ENCODE measurements at places on chromosomes 11 and 22. TPM values are rescaled to one million over a fixed set of nuclear protein-coding genes. Genes with fewer than 3 reads are reported as not detected.

GRCh38 chr11:78039919-78040671 lies 17.0 kb upstream of the KCTD14 start:
- DNase-seq, result peak; percentile 80
- peaks cover 21% of the 10 kb centered on the region for H3K4me1 ChIP-seq
- no peaks in the 10 kb centered on the region for H3K27me3 ChIP-seq
- H3K4me3 ChIP-seq, result no peak overlapping the region
- no peaks in the 10 kb centered on the region for H3K36me3 ChIP-seq

DNA sequence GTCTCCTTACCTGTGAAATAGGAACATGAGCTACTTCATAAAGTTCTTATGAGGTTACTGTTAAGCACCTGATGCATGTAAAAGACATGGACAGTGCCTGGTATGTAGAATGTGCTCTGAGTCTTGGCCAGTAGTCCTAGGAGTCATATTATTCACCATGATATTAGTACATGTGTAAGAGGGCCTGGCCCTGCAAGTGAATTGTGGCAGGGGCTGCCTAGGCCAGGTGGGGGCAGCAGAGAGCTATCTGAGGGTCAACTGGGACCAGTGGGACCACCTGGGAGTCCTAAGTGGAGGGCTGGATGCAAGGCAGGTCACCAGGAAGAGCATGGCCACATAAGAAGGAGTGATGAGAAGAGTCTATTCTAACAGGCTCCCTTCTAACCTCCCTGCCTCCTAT lies 529.5 kb downstream of the SOX6 start:
- no peaks in the 10 kb centered on the region for H3K27me3 ChIP-seq

DNA sequence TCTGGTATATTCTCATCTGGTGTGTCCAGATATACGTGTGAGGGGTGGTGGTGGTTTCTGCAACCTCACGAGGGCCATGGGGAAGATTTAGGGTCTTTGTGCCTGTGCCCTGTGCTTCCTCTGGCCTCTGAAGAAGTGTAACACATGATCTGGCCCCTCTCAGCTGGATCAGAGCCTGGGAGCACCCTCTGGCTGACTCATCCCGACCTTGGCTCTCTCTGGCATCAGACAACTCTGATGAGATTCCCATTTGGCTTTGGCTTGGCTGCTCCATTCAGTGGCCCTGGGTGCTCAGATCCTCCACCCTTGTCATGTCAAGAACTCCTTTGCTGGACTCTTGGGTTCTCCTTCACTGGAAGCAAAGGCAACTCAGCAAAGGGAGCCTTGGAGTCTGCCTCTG lies 45.2 kb downstream of the RASSF10 start:
- H3K27ac ChIP-seq, result no peak overlapping the region
- H3K4me3 ChIP-seq, result no peak overlapping the region
- DNase-seq, result no peak
- peaks cover 23% of the 10 kb centered on the region for H3K27me3 ChIP-seq

CADM1 gene
- polyA plus RNA-seq, result 0.92 TPM

TRIM51 gene
- polyA plus RNA-seq, result not detected

DNA sequence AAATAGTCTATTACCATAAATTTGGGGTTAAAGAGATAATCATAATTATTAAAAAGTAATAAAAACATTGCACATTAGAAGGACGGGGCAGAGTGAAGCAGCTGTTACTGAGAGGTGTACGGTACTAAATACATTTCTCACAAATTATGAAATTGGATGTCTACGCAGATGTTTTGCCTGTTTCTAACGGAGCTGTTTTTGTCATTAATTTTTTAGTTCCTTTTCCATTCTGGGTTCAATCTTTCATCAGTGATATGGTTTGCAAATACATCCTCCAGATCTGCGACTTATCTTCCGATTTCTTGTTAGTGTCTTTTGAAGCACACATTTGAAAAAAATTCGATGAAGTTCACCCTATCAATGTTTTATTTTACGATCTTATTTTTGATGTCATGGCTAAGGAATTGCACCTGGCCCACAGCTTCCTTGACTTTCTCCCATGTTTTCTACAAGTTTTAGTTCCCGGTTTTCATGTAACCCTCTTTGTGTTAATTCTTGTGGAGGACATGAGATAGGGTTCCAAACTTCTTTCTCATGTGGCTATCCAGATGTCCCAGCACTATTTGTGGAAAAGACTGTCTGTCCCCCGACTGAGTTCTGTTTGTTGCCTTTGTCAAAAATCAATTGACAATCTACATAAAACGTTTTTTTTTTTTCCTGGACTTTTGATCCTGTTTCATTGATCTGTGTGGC lies 21.3 kb upstream of the KRTAP5-6 start:
- H3K4me1 ChIP-seq, result no peaks in the 10 kb centered on the region
- H3K4me3 ChIP-seq, result no peak overlapping the region
- H3K27ac ChIP-seq, result no peak overlapping the region
- H3K36me3 ChIP-seq, result no peaks in the 10 kb centered on the region

- no peak overlapping the region for H3K4me3 ChIP-seq
- H3K27ac ChIP-seq, result no peak overlapping the region
- no peaks in the 10 kb centered on the region for H3K27me3 ChIP-seq
- no peaks in the 10 kb centered on the region for H3K36me3 ChIP-seq
- no peak for DNase-seq
Observed at GRCh38 chr11:76242004-76242779, 35.9 kb upstream of the WNT11 start.

PANX3 gene
- polyA plus RNA-seq, result not detected

- peaks cover 14% of the 10 kb centered on the region for H3K36me3 ChIP-seq
- DNase-seq, result no peak
- H3K27me3 ChIP-seq, result no peaks in the 10 kb centered on the region
- no peaks in the 10 kb centered on the region for H3K4me1 ChIP-seq
Observed at GRCh38 chr22:29815580-29815979, 22.5 kb downstream of the ASCC2 start.

ENTHD1 gene
- polyA plus RNA-seq, result not detected

OR52E8 gene
- not detected for polyA plus RNA-seq

GLB1L2 gene
- 0.48 TPM for polyA plus RNA-seq
